Activated CD8-positive, alpha-beta T cell treated with anti-CD3 and anti-CD28 coated beads, Interleukin-2, amount 10 ng/mL, durations not matched to agents 7 days and 5 days (primary cell): ENCODE measurements at places on chromosomes 5 and 9.
A peak's percentile ranks its signal among the peaks of the same experiment; 100 is the strongest.

GRCh38 chr9:107422189-107423185, 67.1 kb downstream of the KLF4 start:
- DNase-seq = peak; percentile 39

DNA sequence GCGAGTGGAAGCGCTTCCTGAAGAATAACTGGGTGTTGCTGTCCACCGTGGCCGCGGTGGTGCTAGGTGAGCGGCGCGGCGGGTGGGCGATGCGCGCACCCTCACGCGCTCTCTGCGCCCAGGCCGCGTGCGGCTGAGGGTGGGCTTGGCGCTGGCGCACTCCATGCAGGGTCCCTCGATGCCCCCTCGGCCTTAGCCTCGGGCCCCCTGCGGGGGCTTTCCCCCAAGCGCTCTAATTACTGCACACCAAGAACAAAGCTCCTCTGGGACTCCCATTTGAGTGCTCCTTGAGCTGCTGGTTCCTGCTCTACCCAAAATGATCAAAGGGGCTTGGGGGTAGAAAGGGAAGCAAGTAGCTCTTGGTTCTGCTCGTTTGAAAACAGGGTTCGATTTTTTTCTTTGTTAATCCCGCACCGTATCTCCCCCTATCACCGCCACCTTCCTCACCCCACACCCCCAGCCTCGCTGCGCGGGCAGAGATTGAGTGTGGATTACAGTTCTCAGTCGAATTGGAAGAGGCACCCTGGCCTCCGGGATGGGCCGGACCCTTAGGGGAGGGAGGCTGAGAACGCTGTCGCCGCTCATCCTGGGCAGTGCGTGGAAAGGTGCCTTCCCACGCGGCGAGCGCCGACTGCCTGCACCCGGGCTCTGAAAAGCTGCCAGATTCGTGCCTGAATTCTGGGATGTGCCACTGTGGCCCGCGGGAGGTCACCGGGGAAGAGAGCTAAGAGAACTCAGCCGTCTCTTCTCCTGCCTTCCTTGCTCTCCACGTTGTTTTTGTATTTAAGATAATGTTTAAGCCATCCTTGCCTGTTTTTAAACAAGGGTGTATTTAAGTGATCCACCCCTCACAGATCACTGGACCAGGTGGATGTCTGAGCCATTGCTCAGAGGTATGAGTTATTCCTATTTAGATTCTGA, 697 bp downstream of the SLC1A1 start:
- DNase-seq = no peak

- no peak for DNase-seq
Measured at GRCh38 chr5:88539026-88539425, 270.4 kb upstream of the TMEM161B start.

DNA sequence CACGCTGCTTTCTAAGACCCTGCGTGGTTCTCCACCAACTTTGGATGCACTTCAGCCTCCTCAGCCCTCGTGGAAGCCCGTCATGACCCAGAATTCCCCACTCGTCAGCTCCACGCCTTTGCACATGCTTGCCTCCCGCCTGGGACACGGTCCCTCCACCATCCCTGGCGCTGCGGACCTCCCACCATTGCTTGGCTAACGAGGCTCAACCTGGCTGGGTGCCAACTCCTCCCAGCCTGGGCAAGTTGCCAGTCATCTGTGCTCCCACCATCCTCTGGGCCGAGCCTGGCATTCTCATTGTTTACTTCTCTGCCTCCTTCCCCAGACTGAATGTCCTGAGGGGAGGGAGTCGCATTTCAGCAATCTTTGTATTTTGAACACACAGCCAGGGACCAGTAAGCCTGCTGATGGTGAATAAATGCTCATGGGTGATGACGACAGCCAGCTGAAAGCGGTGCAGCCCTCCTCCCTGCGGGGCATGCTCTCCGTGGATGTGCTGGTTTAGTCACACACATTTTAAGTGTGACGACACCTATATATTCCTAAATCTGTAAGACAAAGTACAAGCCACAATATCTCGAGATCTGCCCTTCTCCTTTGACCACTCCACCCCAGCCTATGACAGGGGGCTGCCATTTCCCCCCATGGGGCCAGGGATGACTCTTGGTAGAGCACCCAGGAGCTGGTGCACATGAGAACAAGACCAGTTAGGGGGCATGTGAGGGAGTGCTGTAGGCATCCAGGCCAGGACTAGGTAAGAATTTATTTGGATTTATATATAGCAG, 37.6 kb downstream of the ANKRD33B start:
- DNase-seq = no peak

DNA sequence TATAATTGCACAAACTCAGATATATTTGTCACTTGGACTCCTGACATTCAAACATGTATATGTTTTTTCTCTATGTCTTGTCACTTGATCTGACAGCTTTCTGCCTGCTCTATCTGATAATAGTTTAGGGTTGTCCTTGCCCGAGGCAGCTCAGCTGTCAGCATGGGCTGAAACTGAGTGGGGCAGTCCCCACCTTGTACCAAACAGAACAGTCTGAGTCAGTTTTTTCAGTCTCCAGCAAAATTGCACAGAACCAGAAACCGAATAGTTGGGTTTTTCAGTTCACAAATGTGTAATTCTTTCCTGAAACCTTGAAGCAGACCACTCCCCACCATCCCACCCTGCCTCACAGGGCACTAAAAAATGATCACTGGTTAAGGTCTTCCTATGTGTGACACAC, 9.5 kb upstream of the HAND1 start:
- no peak for DNase-seq

DNA sequence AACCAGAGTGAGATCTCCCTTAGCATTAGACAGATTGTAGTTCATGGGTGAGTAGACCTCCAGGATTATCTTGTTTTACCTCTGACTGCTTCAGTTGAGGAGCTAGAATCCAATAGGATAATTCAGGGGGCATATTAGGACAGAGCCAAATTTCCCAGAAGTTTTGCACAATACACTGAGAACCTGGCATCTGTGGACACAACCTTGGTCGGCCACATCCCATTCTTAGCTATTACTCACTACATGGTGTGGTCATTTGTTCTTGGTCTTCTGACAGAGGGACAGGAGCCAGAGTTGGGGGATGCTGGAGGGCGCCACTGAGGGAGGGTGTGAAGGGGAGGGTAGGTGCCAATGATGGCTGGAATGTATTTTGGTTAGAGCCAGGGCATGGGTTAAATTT, 66.6 kb downstream of the NPR3 start:
- DNase-seq = no peak

GRCh38 chr5:107964722-107965121, 294.0 kb upstream of the EFNA5 start:
- DNase-seq = no peak
